ENCODE measurements at places on chromosomes 12 and 14.

DNA sequence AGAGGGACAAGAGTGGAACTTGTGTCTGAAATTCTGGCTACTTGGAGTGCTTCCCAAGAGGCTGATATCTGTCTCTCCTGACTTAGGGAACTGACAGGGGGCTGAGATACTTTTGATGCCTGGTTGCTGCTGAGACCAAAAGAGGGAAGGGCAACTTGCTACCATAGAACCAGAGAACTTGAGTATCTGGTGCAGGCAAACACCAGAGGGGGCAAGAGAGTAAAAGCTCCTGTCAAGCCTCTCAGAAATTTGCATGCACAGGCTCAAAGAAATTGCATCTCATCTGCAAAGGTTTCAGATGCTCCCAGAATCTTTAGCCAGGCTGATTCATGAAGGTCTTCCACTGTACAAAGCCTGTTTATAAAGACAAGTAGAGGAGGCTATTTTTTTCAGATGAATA is 391.3 kb upstream of the FOXG1 start:
- DNase-seq: peak; percentile 2

- DNase-seq: no peak
Measured at GRCh38 chr12:3544296-3544965, 53.4 kb downstream of the PRMT8 start.

DNA sequence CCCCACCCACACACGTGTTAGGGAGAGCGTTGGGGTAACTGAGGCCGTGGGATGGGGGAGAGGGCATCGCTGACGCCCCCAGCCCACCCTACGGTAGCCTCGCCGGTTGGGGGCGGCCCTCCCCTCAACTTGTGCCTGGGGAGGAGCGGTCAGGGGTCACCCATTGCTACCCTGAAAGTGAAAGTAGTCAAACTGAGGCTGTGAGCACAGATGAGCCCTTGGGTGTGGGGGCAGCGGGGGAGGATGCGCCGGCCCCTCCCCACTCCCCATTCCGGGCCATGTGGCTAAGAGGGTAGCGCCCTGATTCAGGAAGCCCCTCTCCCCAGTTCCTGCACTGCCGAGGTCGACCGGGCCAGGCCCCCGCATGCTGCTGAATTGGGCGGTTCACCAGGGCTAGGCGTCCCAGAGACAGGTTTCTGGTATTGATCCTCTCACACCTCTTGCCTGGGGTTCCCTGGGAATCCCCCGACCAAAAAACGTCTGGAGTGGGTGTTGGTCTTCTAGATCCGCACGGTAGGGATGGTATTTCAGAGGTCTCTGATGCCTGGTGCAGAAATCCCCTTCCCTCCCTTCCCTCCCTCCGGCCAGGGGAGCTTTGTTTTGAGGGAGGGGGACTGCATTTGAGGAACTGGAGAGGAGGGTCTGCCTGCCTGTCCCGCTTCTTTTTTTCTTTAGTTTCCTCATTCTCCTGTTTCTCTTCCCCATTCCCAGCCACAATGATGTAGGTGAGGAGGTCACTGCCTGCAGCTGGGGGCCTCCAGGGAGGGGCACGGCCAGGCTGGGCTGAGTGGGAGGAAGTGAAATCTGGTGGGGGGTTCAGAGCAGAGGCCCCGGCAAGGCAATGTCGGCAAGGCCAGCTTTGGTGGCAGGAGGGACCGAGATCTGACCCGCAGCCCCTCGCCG is 1.0 kb downstream of the SH2B3 start:
- peak; percentile 33 for DNase-seq

GRCh38 chr12:64186789-64187188 is 35.3 kb downstream of the KICS2 start:
- DNase-seq: no peak

GRCh38 chr14:24806061-24806678 is 172.2 kb upstream of the GZMB start:
- DNase-seq: peak; percentile 85

GRCh38 chr12:110996415-110996814 is 76.0 kb upstream of the MYL2 start:
- DNase-seq: no peak

DNA sequence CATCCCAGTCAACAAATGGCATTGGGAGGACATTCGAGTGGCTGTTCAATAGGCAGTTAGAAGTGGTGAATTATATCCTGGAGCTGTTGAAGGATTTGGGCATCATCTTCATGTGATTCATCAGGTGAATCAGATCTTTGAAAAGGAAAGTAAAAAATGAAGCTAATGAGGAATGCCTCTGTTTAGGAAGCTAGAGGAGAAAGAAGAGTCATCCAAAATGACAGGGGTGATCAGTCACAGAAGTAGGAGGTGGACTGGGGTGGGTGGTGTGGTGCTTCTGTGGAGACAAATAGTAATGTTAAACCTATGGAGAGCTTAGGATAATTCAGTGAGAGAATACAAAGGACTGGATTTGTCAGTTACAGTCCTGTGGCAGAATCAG is 32.7 kb downstream of the DIP2B start:
- no peak for DNase-seq

DNA sequence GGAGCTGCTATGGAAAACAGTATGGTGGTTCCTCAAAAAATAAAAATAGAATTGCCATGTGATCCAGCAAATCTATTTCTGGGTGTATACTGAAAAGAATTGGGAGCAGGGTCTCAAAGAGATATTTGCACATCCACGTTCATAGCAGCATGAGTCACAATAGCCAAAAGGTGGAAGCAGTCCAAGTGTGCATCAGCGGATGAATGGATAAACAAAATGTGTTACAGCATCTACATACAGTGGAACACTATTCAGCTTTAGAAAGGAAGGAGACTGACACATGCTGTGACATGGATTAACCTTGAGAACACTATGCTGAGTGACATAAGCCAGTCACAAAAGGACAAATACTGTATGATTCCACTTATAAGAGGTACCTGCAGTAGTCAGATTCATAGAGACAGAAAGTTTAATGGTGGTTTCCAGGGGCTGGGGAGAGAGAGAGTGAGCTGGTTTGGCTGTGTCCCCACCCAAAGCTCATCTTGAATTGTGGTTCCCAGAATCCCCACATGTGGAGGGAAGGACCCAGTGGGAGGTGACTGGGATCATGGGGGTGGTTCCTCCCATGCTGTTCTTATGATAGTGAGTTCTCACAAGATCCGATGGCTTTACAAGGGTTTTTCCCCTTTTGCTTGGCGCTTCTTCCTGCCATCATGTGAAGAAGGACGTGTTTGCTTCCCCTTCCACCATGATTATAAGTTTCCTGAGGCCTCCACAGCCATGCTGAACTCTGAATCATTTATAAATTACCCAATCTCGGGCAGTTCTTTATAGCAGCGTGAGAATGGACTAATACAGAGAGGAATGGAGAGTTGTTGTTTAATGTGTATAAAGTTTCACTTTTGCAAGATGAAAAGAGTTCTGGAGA is 17.6 kb upstream of the TBC1D30 start:
- no peak for DNase-seq

DNA sequence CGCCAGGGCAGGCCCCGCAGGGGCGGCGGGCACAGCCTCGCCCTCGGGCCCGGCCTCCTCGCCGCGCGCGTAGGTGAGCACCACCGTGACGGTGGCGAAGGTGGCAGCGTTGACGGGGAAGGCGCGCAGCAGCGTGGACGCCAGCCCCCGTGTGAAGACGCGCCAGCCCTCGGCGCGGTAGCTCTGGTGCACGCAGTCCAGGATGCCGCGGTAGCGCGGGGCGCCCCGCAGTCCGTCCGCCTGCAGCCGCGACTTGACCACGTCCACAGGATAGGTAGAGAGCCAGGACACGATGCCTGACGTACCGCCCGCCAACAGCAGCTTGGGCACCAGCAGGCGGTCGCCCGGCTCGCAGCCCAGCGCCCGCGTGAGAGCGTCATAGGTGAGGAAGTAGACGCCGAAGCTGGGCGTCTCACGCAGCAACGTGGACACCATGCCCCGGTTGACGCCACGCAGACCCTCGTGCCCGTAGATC is 13.9 kb downstream of the SLC25A29 start:
- no peak for DNase-seq

DNA sequence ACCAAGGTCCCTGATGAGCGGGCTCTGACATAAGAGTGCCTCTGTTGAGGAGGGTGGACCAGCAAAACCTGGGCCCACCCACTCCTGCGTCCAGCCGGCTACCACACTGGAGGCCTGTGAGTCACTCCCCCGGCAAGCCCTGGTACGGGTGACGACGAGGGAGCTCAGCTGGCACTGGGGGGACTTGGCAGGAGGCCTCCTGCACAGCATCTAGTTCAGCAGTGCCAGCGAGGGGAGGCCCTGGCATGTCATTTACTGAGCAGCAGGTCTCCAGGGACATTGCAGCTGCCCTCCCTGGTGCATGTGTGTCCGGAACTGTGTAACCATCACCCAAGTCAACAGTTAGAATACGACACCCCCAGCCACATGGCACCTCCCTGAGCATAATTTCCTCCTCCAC is 24.4 kb downstream of the CD9 start:
- DNase-seq: no peak

- no peak for DNase-seq
Measured at GRCh38 chr12:114287821-114288525, 118.0 kb downstream of the TBX5 start.

DNA sequence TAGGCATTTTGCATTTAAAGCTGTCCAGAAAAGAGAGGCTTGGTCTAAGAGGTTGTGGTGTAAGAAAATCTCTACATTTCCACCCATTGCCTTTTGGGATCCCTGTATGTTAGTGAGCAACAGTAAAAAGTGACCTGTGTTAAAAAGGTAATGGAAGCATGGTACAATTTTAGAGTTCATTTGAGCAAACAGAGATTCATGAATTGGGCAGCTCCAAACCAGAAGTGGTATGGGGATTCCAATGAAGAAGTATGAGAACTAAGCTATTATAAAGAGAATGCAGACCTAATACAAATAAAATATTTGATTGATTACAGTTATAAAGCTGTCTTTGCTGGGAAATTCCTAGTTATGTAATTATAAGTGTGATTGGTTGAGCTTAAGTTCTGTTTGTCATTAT is 907.0 kb downstream of the DIO2 start:
- no peak for DNase-seq

DNA sequence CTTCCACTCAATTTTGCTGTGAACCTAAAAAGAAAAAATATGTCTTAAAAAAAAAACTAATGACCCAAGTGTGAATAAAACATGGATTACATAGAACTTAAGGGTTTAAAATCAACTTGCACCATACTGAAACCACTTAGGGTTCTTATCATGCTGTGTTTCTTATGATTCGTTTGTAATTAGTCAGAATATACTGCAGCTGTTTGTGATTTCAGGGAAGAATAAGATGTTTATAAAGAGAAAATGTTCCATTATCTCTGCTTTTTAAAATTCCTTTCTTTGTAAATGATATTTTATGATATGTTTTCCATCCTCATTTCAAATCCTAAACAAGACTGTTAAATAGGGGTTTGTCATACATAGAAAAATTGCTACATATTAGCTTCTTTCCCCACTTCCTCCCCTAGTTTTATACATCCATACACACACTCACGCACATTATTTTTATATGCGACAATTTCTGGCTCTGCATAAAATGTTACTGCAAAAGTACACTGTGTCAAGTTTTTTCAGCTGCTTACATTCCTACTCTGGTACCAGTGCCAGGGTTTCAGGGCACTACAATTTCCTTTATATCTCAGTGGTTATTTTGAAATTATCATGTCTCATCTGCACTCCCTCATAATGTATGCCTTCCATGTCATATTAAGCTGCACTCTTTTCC is 275.2 kb upstream of the GARIN6 start:
- no peak for DNase-seq

DNA sequence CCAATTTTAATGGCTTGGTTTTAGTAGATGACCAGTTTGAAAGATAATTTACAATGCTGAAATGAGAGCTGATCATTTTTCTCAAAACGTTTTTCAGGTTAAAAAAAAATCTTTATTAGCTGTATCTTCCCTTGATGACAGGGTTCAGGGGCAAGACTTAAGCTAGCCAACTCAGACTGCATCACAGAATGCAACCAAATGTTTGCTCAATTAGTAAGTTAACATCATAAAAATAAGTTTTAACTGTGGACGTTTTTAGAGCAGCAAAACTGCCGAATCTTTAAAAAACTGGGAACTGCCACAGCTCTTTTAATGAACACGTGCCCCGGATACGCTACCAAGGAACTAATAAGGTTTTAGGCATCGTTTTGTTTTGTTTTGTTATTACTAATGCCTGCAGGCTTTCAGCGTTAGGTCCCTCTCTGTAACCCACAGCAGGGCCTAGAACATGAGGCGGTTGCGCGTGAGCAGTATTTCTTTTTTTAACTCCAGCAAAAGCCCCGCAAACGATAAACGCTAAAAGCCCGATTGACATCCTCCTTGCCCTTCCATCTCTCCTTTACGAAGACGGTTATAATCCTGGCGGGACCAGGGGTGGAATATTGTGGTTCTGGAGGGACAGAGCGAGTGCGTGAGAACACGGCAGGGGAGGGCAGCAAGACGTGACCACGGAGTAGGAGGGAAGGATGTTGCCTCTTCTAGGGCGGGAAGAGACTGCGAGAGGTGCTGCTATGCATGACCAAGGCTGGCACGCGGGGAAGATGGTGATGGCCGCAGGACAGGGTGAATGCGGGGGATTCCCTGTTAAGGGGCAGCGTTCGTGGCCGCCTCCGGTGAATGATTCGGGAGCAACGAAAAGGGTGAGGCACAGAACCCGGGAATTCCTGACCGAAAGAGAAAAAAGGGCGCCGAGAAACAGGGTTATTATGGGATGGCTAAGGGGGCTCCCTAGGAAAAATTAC is 652 bp downstream of the SUPT16H start:
- no peak for DNase-seq

GRCh38 chr12:65339161-65339560 is 60.7 kb downstream of the MSRB3 start:
- DNase-seq: no peak

- DNase-seq: no peak
Measured at GRCh38 chr12:119327471-119327870, 7.1 kb upstream of the CCDC60 start.

- peak; percentile 63 for DNase-seq
Measured at GRCh38 chr12:48969833-48970701, 1.5 kb downstream of the WNT10B start.

DNA sequence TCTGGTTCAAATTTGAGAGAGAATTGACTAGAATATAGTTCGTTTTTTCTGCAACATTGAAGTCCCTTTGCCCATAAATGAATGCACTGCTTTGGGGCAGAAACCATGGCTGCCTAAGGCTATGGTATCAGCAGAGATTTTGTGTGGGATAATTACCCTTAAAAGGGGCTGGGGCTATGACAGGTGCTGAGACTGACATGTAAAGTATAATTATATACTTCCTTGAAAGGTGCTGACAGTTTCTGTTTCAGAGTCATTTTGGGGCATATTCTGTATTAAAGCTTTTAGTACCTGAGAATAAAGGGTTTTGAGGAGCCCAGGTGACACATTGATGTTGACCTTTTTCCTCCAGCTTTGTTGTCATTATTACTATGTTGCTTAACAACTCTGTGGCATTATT is 150.3 kb upstream of the PTPRQ start:
- DNase-seq: no peak

DNA sequence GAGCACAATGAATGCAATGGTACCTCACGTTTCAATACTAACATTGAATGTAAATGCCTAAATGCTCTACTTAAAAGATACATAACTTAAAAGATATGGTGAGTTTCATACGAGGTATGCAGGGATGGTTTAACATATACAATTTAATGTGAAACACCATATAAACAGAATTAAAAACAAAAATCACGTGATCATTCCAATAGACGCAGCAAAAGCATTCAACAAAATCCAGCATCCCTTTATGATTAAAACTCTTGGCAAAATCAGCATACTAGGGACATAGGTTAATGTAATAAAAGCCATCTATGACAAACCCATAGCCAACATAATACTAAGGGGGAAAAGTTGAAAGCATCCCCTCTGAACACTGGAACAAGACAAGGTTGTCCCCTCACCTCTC is 845.7 kb downstream of the SLC16A7 start:
- no peak for DNase-seq

- DNase-seq: no peak
Measured at GRCh38 chr14:76420827-76421226, 44.9 kb downstream of the ESRRB start.

Data from eye (tissue), 1 donor.